ENCODE measurements at places on chromosomes 4 and X.

- no peak for DNase-seq
These were observed 129.7 kb upstream of the ZFP42 start for GRCh38 chr4:187865914-187866313.

- no peak for DNase-seq
These were observed 43.8 kb downstream of the NHSL2 start for GRCh38 chrX:71954458-71954857.

- DNase-seq, result peak; percentile 48
These were observed 85.2 kb downstream of the PLAC1 start for GRCh38 chrX:134572816-134573682.

GRCh38 chr4:88356771-88357170 lies 21.9 kb upstream of the HERC6 start:
- no peak for DNase-seq

GRCh38 chr4:54359919-54360650 lies 131.0 kb downstream of the PDGFRA start:
- no peak for DNase-seq

- no peak for DNase-seq
These were observed 8.1 kb downstream of the ENPEP start for GRCh38 chr4:110484029-110484428.

- no peak for DNase-seq
These were observed 12.7 kb upstream of the RHOXF2B start for GRCh38 chrX:120090208-120090607.

DNA sequence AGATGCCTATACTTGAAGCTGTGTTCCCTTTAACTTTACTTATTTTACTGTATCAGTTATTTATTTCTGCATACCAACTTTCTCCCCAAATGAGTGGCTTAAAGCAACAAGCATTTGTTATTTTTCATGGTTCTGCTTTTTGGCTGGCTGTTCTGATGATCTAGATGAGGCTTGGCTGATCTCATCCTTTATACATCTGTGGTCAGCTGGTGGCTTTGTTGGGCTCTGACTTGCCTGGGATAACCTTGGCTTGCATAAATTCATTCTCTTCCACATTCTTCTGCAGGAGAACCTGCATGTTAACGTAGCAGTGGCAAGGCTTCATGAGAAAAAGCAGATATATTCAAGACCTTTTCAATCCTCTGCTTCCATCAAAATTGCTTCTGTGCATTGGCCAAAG lies 1317.6 kb downstream of the ADGRL3 start:
- DNase-seq, result no peak

DNA sequence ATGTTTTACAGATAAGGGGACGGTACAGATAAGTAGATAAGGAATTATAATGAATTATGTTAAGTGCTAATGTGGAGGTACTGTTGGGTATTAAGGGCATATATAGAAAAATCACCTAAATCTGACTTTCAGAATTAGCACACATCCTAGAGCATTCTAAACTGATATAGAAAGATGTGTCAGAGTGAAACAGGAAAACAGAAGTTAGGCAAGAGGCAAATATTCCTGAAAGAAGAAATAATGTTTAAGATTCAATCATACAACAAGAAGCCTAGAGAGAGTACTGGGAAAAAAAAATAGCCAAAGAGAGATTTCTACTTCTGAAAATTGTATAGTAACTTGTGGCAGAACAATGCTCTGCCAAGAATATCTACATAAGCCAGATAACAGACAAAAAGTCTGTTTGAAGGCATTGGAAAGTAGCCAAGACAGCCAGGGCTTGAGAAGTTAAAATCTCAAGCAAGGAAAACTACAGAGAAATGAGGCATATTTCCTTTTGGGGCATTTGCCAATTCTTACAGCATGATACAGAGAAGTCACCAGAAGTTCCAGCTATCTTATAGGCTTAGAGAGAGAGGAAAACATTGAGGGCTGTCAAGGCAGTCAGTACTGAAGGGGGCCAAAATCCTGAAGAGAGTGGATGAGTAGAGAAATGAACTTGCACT lies 646.0 kb downstream of the RPA4 start:
- peak; percentile 54 for DNase-seq

DNA sequence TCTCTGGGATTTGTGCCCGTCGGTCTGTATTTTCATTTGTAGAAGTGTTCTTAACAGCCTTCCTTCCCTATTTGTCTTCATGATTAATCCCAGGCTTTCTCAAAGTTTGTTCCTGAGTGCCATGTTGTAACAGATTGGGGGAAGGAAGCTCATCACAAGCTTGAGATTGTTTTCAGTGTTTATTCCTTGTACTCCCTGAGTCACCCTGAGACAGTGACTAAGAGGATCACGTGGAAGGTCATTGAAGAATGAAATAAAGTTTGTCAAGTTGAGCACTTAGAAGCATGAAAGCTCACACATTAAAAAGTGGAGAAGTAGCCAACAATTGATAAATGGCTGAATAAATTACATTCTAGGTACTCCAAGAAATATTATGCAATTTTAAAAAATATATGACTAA lies 153.5 kb upstream of the FAM241A start:
- peak; percentile 53 for DNase-seq

DNA sequence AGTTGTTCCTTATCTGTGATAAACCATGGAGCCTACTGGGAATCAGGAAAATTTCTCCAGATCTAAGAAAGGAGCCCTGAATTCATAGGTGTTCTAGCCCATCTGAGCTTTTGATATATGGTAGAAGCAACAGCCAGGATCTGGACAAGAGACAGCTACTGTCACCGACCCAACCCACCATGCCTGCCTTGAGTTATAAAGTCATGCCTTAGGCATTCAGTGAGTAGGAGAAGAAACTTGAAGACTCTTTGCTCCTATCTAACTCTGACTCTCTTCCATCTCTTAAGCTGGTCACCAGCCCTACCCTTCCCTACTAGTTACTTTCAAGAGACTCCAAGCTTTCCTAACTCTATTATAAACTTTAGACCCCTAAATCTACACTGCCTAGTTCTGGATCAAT lies 83.9 kb upstream of the FAM9B start:
- DNase-seq, result peak; percentile 27

DNA sequence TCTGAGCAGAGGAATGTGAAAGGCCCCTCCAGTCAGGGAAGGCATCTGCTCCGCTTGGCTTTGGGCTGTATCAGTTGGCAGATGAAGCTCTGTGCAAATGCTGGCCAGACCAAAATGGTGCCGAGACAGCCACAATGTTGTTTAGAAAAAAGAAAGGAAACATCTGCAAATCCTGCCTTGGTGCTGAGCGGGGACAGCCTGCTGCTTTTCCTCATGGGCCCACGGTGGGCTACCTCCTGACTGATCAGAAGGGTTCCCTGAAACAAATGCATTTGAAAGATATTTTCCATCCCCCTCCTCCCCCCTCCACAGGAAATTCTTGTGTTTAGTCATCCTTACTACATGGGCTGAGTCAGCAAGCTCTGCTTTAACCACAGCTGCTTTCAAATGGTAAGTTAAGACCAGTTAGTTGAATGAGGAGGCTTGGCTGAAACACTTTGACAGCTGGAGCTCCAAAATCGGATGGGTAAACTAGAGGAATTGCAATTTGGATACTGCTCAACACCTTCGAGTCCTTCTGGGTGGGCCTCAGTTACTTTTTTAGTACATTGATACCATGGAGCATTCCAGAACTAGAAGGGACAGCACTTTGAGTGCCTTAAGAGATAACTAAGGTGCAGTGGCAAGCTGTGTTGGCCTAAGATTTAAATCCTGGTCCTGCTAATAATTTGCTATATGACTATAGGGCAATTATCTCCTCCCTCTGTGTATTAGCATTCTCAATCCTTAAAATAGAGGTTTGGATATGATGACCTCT lies 36.0 kb downstream of the PLAC1 start:
- peak; percentile 89 for DNase-seq

- no peak for DNase-seq
These were observed 11.7 kb downstream of the SMARCAD1 start for GRCh38 chr4:94219402-94219801.

GRCh38 chr4:16544251-16544721 lies 318.0 kb upstream of the TAPT1 start:
- no peak for DNase-seq

- no peak for DNase-seq
These were observed 14.3 kb downstream of the CCDC160 start for GRCh38 chrX:134251241-134251640.

DNA sequence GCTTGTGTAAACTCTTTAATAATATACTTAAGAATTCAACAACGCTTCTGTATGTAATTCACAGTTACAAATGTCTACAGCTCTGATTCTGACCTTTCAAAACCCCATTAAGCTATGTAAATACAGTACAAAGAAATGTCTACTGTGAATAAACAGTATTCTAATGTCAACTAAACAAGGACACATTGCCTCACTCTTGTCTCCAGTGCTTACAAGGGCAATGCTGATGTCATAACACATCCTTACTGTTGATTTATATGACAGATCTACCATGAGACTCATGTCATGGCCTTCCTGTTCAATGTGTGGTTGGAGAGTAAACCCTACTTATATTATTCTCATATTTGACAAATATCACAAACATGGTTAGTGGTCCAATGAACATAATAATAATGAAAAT lies 256.1 kb upstream of the ADGRL3 start:
- no peak for DNase-seq

GRCh38 chrX:31547416-31547815 lies 475.6 kb upstream of the FTHL17 start:
- no peak for DNase-seq

DNA sequence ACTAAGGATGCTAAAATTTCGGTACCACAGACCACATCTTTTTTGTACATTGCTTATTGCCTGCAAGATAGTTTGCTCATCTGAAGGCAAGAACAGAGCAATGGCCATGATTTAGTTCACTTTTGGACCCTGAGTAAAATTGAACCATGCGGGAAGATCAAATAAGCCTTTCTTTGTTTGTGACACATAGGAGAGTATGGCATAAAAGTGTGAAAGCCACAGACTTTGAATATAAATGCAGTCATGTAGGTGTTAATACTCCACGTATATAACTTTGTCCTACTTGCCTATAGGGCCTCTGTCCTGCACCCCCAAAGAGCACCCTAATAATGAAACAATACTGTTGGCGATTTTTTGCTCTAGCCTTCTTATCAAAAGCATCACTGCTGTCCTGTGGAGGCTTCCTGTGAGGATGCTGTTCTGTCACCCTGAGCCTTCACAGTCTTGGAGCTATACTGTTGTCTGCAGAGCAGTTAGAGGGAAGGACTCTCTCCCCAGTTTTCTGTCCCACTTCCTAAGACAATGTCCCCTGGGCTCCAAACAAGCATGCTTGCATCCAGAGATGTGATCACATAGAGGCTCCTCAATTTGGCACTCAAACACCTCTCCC lies 10.2 kb upstream of the CXCL13 start:
- DNase-seq, result no peak

DNA sequence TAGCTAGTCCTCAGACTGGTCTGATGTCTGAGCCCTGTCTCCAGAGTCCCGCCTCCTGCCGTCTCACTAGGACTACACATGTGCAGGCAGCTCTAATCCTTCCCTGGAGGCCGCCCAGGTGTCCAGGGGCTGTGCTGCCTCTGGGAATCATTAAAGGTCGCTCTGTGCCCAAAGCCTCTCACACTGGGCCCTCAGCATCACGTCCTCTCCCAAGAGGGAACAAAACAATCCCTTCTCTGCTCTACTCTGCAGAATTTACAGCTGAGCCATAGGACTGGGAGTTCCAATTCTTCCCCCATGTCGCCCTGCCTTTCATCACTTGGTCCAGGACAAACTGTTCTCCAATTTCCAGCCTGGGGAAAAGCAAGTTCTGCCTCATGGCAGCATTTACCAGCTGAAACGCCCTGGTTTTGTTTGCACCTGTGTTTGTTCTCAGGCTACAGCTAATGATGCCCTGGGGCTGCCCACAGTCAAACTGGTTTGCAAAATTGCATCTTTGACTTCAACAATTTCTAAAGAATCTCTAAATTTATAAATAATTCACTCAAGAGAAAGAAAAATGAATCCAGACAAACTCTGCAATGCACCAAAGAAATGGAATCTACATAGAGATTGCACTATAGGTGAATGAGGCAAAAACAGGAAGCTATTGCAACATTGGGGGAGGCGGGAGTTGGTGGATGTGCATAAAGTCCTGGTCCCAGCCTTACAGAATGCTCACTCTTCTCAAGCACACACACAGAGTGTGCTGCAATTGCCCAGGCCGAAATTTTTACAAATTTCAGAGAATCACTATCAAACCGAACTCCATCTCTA lies 7.2 kb upstream of the MRFAP1 start:
- DNase-seq, result peak; percentile 49

GRCh38 chr4:88719381-88719780 lies 21.8 kb upstream of the NAP1L5 start:
- no peak for DNase-seq

GRCh38 chr4:156725257-156725656 lies 246.3 kb downstream of the PDGFC start:
- no peak for DNase-seq

DNA sequence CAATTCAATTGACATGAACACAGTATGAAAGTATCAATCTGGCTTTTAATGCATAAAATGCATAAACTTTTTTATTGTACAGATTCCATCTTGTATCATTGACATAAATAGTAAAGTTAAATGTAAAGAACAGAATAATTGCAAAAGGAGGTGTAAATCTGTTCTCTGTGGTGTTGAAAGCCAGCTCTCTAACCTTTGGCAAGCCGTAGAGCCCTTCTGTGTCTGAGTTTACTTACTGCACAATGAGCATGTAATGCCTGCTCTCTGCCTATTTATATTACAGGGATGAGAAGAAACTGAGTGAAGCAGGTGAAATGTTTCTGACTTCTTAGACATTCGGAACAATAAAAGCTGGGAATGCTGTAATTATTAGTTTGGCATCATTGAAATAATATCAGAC lies 389.3 kb upstream of the EPHA5 start:
- DNase-seq, result no peak

DNA sequence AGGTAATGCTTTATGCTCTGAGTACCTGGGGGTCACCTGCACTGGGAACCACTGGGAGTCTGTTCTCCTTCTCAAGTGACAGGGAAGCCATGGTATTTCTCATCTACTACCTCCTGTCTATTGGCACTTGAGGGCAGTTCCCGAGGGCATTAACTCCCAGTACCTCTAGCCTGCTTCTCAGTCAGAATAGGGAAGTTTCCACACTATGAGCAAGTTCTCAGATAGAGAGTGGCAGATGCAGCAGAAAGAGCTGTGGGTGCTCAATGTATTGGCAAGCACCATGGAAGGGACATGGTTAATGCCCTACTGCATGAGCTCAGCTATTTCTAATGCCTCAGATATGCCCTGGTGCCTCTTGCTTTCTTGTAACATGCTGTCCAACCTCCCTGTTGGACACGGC lies 74.1 kb downstream of the ANOS1 start:
- DNase-seq, result no peak
